Colonic mucosa (tissue), 4 donors: ENCODE measurements at places on chromosomes 4 and X.

DNA sequence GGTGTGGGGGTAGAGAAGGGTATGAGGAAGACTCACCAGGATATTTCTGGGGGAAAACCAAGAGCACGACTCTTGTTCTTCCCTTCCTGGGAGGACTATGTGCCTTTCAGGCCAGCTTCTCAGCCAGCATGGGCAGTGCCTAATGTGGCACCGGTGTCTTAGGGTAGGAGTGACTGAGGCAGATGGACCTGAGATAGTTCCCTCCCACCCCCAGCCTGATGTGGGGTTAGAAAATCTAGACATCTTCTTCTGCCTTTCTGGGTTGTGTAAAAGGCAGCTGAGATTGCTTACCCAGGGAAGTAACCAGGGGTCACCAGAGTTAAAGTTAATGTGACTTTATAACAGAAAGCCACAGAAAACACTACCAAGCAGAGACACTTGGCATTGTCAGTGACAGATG lies 127.3 kb downstream of the TMA16 start:
- no peak for DNase-seq

GRCh38 chr4:185536411-185536709 lies 1.1 kb upstream of the PDLIM3 start:
- no peak for DNase-seq

DNA sequence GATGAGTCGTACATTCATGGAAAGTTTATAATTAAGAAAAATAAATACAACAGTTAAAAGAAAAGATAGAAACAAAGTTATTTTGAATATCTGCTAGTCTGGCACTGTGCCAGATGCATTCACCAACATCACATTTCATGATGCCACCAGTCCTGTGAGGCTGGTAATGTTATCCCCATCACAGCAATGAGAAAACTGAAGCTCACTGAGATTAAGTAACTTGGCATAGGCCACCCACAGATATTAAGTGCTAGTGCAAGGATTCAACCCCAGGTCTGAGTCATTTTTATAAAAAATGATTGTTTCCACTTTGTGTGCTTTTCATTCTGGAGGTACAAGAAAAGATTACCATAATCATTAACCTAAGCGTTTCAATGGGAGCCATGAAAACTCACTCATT lies 65.0 kb upstream of the IL15 start:
- DNase-seq, result no peak

DNA sequence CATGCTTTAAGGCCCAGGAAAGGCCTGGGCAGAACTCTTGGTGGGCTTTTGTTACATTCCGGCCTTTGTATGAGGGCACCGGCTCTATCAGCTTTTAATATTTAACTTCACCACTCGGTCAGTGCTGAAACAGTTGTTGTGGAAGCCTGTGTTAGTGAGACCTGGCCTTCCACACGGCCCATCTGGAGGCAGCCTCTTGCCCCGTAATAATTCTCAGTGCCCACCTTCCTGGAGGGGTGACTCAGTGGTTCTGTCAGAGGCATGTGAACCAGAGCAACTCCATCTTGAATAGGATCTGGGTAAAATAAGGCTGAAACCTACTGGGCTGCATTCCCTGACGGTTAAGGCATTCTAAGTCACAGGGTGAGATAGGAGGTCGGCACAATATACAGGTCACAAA lies 162.0 kb upstream of the STS start:
- DNase-seq, result no peak

DNA sequence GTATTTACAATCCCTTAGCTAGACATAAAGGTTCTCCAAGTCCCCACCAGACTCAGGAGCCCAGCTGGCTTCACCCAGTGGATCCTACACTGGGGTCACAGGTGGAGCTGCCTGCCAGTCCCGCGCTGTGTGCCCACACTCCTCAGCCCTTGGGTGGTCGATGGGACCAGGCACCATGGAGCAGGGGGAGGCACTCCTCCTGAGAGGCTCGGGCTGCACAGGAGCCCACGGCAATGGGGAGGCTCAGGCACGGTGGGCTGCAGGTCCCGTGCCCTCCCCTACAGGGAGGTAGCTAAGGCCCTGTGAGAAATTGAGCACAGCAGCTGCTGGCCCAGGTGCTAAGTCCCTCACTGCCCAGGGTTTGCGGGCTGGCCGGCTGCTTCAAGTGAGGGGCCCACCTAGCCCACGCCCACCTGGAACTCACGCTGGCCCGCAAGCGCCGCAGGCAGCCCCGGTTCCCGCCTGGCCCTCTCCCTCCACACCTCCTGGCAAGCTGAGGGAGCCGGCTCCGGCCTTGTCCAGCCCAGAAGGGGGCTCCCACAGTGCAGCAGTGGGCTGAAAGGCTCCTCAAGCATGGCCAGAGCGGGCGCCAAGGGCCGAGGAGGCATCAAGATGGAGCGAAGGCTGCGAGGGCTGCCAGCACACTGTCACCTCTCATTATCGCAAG lies 113.9 kb downstream of the PRDM5 start:
- DNase-seq, result no peak

DNA sequence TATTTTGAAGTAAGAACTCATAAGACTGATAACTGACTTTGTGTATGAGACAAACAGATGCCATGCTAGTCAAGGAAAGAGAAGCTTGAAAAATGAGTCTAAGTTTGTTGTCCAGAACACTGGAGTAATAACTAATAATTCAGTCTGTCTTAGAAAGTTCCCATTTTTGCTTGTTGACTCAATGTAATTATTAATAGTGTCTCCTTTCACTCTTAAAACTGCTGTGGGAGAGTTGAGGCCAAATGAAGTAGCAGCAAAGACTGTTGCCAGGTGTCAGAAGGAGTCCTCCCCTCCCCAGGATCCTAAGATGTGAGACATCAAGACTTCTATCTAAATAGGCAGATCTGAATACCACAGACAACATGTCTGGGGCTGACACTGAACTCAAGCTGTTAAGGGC lies 20.8 kb upstream of the FAM13A start:
- DNase-seq, result no peak

DNA sequence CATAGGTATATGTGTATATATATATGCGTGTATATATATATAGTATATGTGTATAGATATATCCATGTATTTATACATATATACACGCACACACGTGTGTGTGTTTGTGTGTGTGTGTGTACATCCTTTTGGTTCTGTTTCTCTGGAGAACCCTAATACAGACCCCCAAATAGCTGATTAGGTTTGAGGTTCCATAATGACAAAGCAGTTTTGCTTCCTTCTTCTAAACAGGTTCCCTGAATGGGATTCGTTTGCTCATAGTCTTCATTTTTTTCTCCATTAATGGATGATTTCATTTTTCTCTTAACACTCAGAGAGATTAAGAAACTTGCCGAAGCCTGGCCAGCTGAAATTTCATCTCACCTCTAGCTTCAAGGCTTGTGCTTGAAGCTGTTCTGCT lies 234.0 kb upstream of the BCOR start:
- no peak for DNase-seq

- no peak for DNase-seq
These were observed 65.1 kb downstream of the MAB21L2 start for GRCh38 chr4:150647008-150647407.

DNA sequence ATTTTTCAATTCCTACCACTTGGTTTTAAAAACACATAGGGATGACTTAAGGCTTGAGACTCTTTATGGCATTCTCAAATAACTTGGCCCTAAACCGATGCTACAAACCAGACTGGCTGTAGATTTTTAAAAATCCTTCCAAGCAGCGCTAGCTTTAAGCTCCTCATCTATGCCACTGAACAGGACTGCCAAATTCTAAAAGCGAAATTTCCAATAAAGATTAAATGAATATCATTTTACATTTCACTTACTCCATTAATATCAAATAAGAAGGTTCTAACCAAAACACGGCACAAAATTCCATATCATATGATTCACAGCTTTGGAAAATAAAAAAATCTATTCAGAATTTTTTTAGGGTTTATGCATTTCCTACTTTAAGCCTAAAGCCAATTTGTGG lies 134.2 kb downstream of the FANCB start:
- DNase-seq, result no peak

DNA sequence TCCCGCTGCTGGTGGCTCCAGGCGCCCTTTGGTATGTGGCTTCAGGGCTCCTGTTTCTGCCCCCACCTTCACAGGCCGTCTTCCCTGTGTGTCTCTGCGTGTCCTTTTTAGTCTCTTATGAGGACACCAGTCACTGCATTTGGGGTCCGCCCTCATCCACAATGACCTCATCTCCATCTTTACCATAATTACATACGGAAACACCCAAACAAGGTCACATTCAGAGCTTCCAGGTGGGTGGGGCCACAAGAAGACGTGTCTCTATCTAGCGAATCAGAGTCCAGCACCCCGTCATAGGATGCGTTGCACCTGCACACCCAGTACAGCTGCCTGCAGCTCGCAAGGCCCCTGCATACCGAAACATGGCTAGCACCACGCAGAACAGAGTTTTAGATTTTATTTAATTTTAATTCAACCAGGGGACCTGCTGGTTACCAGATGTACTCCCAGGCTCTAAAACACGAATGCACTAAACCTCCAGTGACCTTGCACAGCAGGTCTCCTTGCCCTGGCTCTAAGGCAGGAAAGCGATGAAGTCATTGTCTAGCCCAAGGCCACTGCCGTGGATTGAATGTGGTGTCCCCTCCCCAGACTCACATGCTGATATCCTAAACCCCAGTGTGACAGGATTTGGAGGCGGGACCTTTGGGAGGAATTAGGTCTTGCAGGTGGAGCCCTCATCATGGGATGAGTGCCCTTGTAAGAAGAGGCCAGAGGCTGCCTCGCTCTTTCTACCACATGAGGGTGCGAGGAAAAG lies 30.3 kb downstream of the ABLIM2 start:
- DNase-seq, result no peak

- no peak for DNase-seq
These were observed 8.6 kb upstream of the HS6ST2 start for GRCh38 chrX:132967049-132967448.

GRCh38 chr4:138671106-138671505 lies 344.5 kb upstream of the NOCT start:
- no peak for DNase-seq

DNA sequence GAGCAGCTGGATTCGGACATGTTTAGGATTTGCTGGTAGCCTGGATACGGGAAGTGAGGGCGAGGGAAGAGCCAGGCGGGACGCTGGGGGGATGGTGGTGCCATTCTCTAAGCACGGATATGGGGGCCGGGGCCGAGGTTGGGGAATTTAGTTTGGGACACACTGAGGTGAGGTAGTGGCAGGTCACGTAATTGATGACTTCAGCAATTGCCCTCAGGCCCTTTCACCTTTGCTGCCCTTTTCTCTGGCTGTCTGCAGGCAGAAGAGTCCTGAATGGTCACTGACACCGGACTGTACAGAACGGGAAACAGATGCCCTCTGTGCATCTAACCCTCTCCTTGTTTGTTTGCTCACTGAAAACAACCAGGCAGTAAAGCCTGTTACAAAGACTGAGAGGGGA lies 16.9 kb upstream of the HMGB3 start:
- DNase-seq, result no peak

DNA sequence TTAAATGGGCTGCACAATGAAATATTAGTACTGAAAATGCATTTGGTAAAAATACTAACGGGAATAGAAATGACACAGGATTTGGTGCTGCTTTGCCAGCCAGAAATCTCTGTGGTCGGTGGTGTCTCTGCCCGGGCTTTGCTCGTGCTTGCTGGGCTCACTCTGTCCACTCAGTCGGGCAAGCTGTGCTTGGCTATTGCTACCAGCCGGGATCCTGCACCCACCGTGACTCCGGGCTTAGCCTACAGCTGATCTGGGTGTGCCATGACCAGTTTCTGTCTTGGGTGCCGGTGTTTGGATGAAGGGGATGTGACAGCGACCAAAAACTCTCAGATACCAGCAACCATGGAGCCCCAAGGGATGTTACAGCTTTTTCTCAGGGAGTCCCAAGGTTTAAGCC lies 487.7 kb downstream of the TECRL start:
- DNase-seq, result no peak

DNA sequence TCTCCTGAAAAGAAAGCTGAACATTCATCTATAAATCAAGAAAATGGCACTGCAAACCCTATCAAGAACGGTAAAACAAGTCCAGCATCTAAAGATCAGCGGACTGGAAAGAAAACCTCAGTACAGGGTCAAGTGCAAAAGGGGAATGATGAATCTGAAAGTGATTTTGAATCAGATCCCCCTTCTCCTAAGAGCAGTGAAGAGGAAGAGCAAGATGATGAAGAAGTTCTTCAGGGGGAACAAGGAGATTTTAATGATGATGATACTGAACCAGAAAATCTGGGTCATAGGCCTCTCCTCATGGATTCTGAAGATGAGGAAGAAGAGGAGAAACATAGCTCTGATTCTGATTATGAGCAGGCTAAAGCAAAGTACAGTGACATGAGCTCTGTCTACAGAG lies 28.6 kb downstream of the PAQR3 start:
- no peak for DNase-seq

GRCh38 chr4:140149846-140150635 lies 3.9 kb downstream of the MAML3 start:
- DNase-seq, result peak; percentile 89

GRCh38 chr4:87469390-87469789 lies 47.0 kb downstream of the NUDT9 start:
- DNase-seq, result no peak

GRCh38 chr4:87151730-87152129 lies 68.7 kb downstream of the KLHL8 start:
- DNase-seq, result no peak

DNA sequence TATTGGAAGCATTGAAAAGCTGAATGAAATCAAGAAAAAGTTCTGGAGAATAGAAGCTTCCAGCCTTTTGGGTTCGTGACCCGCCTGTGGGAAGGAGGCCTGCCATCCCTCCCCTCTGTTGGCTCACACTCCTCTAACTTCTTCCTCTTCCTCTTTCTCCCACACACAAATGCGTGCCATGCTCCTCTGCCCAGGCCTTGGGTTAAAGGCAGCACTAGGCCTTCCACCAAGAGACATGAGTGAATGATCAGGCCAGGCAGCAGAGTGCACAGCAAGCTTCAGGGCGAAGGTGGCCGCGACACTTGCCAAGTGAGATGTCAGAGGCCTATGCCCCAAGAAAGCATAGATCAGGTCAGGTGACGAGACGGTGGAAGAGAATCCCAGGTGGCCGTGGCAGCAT lies 38.4 kb downstream of the FAM193A start:
- DNase-seq, result no peak

GRCh38 chr4:145819101-145819852 lies 119.3 kb downstream of the ZNF827 start:
- no peak for DNase-seq

DNA sequence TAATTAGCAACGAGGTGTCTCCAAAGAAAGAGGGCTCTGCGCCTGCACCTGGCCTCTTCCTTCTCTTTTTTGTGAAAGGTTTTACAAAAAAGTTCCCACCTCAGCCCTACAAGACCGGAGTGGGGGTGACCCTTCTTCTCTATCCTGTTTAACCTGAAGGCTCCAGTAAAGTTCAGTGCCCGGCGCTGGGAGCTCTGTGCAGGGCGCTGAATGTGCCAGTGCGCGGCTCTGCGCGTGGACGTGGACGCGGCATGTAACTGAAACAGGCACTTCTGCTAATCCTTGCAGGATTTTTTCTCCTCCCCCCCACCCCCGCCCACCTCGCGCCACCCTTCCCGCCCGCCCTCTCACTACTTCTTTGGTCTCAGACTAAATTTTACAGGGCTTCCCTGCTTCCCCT lies 2.4 kb downstream of the GPR50 start:
- no peak for DNase-seq

GRCh38 chrX:68844581-68844980 lies 15.8 kb downstream of the EFNB1 start:
- DNase-seq, result no peak

- no peak for DNase-seq
These were observed 22.1 kb downstream of the ANXA5 start for GRCh38 chr4:121674696-121675095.

GRCh38 chr4:98662626-98663225 lies 4.3 kb upstream of the TSPAN5 start:
- DNase-seq, result no peak
